Stimulated activated CD4-positive, alpha-beta T cell treated with anti-CD3 and anti-CD28 coated beads, Interleukin-2, amount 100 ng/mL, for 48 hours (primary cell): ENCODE measurements at places on chromosomes 3 and 15.

DNA sequence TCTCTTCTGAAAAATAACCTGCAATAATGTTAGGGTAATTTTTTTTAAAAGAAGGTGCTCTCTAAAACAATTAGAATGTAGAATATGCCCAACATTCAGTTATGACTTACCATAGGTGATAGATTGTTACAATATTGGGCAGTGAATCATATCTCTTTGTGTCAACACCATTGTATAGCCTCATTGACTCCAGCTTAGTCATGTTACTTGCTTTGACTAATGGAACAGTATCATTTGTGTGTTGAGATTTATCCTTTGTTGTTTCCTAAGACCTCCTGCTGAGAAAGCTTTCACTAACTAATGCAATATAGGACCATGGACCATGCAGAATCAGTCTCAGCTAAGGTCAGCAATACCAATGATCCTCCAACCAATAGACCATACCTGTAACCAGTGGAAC lies 1106.4 kb downstream of the SI start:
- no peak for DNase-seq

GRCh38 chr3:39757307-39757706 lies 52.1 kb upstream of the MYRIP start:
- no peak for DNase-seq

GRCh38 chr3:87973906-87974305 lies 84.9 kb downstream of the CGGBP1 start:
- no peak for DNase-seq

GRCh38 chr15:63794271-63794670 lies 39.5 kb downstream of the HERC1 start:
- no peak for DNase-seq

DNA sequence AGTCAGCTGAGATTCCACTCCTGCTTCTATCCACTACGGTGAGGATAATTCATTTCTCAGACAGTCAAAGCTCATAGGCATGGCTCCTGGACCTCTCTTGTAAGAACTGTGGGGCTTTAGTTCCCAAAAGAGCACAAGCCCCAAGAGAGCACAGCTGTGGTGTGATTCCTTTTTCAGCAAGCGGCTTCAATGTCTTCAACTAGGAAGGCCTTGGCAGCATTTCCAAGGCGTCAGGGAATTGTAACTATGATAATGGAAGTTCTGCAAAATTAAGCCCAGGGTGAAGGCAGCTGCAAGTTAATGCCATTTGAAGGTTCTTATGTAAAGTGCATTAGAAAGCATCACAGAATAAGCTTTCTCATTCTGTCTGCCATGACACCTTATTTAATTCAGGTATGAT lies 657.1 kb downstream of the GRM7 start:
- DNase-seq: no peak

DNA sequence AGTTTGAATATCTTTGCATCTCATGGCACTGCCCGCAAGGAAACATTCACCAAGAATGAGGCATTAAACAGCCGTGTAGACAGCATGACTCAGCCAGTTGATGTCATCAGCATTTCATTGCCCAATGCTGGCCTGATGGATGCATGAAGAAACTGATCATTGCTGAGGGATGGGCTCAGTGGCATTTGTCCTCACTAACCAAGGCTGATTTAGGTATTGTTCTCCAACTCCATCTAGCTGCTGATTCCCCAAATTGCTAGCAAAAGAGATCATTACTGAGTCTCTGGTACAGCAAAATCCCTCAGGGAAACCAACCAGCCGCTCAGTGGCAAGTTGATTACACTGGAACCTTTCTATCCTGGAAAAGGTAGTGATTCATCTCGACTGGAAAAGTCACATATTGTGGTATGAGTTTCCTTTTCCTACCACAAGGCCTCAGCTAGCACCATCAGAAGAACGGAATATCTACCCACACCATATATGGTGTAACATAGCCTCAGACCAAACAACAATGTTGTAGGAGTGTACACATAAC lies 186.5 kb upstream of the GAP43 start:
- DNase-seq: no peak

GRCh38 chr3:183518491-183519251 lies 36.8 kb downstream of the KLHL6 start:
- DNase-seq: no peak

DNA sequence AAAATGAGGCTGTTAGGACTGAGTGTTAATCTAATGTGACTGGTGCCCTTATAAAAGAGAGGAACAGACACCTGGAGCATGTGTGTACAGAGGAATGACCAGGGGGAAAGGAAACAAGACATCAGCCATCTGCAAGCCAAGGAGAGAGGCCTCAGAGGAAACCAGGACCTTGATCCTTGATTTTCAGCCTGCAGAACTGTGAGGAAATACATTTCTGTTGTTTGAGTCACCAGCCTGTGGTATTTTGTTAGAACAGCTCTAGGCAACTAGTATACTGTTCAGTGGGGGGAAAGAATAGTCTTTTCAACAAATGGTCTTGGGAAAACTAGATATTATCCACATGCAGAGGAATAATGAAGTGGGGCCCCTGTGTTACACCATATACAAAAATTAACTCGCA lies 80.6 kb downstream of the CCR1 start:
- DNase-seq: no peak

- no peak for DNase-seq
Measured at GRCh38 chr3:108947855-108948254, 5.8 kb downstream of the GUCA1C start.
